ENCODE measurements at places on chromosomes 2 and 18. TPM values are rescaled to one million over a fixed set of nuclear protein-coding genes. Genes with fewer than 3 reads are reported as not detected.
A peak's percentile ranks its signal among the peaks of the same experiment; 100 is the strongest.

DNA sequence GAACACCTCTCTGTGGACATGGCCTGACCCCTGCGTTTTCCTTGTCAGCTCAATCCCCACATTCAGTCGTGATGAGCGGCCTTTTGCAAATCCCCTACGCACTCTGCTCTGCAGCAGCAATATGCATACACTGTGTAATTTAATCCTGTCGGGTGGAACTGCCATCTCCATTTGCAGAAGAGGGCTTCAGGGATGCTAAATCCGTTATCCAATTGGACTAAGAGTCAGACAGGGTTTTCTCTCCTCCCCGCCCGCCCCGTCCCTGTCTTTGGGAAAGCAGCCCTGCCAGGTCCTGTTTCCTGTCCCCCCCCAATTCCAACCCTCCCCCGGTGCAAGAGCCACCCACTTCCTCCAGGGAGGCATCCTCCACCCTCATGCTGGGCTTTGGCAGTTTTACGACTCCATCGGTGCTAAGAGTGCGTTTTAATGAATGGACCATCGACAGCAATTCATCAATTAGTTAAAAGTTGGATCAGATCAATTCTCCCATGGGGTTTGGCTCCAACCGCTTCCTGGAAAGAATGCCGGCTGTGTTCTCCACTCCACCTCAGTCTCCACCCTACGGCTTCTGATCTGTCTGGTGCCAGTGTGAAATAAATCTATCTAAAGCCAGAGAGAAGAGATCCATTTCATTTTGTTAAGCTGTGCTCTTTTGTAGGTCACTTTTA, 53.5 kb upstream of the ASAP2 start:
- no peak for ATAC-seq

The LONRF2 gene
- total RNA-seq: 1.1 TPM

DNA sequence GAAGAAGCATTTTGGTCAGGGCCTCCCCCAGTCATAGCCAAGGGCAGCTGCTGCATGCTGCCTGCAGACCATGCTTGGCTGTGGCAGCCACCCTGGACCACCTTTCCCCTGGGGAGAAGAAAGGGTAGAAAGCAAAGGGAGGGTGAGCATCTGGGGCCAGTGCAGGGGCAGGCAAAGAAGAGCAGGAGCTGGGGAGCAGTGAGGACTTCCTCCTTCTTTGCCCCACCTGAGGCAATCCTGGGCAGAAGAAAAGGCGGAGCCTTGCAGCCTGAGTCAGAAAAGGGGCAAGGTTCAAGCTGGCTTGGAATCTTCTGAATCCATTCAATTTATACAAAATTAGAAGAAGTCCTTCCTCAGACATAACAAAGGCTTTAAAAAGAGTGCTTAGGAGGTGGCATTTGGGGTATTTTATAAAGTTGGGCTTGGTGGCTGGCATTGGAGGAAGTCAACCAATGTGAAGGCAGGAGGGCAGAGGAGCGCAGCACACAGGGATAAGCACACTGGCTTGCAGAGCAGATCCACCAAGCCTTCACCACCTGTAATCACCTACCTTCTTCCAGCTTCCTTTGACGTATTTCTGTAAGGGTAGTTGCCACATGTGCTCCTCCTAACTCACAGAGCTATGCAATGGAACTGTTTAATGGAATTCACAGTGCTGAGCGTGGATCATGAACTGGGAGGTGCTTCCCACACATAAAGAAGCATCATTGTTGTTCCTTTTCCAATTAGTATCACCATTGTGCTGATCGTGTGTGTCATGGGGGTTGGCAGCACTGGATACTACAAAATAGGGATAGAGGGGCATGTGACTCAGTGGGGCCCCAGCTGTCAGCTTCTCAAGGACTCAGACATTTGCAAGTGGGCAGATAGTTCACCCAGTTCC, 154.4 kb upstream of the EPAS1 start:
- no peak for ATAC-seq

The REEP1 gene
- 0.11 TPM for total RNA-seq

- no peak for ATAC-seq
Measured at GRCh38 chr2:96832754-96833507, 10.9 kb downstream of the ANKRD23 start.

- ATAC-seq: no peak
Measured at GRCh38 chr2:76247006-76247405, 536.3 kb upstream of the GCFC2 start.

GRCh38 chr2:140718999-140719398, 1411.8 kb downstream of the LRP1B start:
- no peak for ATAC-seq

DNA sequence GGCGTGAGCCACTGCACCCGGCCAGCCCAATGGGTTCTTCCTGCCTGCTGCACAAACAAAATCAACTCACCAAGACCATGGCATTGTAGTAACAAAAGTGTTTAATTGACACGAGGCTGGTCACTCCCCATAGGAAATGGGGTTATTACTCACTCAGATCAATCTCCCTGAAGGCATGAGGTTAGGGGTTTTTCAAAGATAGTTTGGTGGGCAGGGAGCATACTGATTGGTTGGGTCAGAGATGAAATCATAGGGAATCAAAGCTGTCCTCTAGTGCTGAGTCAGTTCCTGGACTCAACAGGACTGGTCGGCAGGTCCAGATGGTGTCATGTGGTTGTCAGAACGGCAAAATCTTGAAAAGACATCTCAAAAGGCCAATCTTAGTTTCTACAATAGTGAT, 122.1 kb downstream of the TMEM17 start:
- no peak for ATAC-seq

- ATAC-seq: no peak
Measured at GRCh38 chr2:175929850-175930249, 72.2 kb downstream of the LNPK start.

The C2orf15 gene
- total RNA-seq: 1.9 TPM

The L3MBTL4 gene
- total RNA-seq: 0.19 TPM

- no peak for ATAC-seq
Measured at GRCh38 chr18:40897884-40898283, 1057.2 kb upstream of the PIK3C3 start.

- no peak for ATAC-seq
Measured at GRCh38 chr2:103738108-103738507, 976.3 kb downstream of the TMEM182 start.

- no peak for ATAC-seq
Measured at GRCh38 chr2:77018219-77018618, 504.0 kb downstream of the LRRTM4 start.

GRCh38 chr2:231318954-231319353, 76.6 kb upstream of the B3GNT7 start:
- ATAC-seq: no peak

GRCh38 chr18:47323158-47323557, 71.7 kb upstream of the SKOR2 start:
- ATAC-seq: peak; percentile 59

The CDH19 gene
- not detected for total RNA-seq

- peak; percentile 40 for ATAC-seq
Measured at GRCh38 chr18:75210274-75211001, at the start of gene TSHZ1. Gene TSHZ1, plus strand, starts transcription at chr18:75210797. Its CDS starts 1,080 bp downstream, at chr18:75211877.

GRCh38 chr2:85813211-85813981, 59.6 kb downstream of the ATOH8 start:
- ATAC-seq: no peak

DNA sequence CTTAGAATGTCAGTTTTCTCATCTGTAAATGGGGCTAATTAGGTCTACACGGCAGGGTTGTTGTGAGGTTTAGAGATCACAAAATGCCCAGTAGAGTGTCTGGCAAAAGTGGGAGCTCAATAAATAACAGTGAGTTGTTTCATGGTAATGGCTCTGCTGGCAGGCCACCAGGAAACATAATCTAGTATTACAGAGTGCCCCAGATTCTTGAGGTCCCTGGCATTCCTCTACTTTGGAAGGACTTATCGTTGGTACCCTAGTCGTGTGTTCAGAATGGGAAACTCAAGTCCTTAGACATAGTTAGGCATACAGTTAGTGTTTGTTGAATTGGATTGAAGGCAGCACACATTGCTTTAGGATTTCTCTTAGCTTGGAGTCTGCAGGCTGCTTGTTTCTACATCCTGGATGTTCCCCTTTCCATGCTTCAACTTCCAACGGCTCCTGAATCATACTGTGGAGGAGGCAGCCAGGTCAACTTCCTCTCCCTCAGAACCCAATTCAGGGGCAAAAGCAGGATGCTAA, 161.5 kb upstream of the FOSL2 start:
- ATAC-seq: no peak

DNA sequence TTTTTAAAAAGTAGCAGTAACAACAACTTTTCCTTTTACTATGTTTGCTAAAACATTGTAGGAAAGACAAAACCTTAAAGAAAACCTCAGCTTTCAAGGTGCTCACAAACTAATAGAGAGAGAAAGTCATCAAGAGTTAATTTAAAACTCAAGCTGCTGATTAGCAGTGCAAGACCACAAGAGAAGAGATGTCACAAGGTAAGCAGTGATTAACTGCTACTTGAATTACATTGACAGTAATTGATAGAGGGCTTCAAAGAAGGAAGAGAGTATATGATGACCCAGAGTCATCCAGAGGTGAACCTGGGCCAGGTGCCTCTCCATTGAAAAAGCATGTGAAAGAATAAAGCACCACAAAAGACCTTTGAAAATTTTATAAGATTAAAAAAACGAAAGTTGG, 939.6 kb upstream of the CNTNAP5 start:
- ATAC-seq: no peak

- ATAC-seq: no peak
Measured at GRCh38 chr2:191878548-191879279, 31.8 kb upstream of the CAVIN2 start.

DNA sequence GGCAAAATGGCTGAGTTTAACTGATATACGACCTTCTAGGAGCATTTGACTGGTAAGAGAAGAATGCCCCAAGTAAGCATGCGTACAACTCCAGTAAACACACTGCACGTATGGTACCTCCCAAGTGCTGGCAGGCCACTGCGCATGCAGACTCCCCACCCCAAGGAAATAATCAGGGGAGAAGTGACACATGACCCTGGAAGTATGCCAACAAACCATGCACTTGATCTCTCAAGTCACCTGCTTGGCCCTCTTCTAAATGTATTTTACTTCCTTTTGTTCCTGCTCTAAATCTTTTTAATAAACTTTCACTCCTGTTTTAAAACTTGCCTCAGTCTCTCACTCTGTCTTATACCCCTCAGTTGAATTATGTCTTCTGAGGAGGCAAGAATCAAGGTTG, 129.8 kb upstream of the COL5A2 start:
- ATAC-seq: no peak

DNA sequence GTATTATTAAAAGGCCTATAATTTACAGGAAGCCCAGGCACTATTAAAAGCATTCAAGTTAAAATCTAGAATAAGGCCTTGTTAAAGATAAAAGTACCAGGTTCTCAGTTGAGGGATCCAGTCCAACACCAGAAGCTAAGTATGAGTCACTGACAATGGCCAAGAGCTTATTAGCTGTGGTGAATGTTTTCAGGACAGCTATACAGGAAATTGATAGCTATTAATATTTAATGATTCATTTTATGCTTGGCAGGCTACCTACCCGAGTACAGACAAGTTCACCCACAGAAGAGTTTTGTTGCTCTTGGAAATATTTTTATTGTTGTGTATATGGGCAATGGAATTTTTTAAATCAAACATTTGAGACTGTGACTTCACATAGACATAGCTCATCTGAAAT, 729.6 kb upstream of the ZNF804A start:
- no peak for ATAC-seq

The B3GNT7 gene
- not detected for total RNA-seq

The TCF23 gene
- not detected for total RNA-seq

- ATAC-seq: no peak
Measured at GRCh38 chr2:200091126-200091525, 135.7 kb downstream of the MAIP1 start.

- no peak for ATAC-seq
Measured at GRCh38 chr2:159635006-159635789, 18.9 kb upstream of the BAZ2B start.

- no peak for ATAC-seq
Measured at GRCh38 chr2:76391678-76392077, 681.0 kb upstream of the GCFC2 start.

The ABCB11 gene
- not detected for total RNA-seq

- no peak for ATAC-seq
Measured at GRCh38 chr2:151805961-151806360, 22.3 kb downstream of the ARL5A start.

The DNAH6 gene
- 1.6 TPM for total RNA-seq

DNA sequence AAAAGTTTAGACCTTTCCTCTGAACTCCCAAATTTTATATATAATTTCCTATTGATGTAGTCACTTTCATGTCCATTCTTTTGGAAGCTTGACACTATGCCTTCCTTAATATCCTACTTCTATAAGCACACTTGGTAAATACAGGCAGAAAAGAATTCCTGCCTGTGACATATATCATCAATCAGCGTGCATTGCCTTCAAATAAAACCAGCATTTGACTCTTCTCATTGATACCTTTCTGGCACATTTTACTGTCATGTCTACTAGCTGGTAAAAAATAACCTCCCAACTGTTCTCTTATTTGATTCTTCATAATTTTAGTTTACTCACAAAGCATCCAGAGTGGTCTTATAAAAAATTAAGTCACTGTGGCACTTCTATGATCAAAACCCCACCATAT, 693.5 kb downstream of the CBLN2 start:
- ATAC-seq: no peak

GRCh38 chr18:42929857-42930256, 185.6 kb downstream of the RIT2 start:
- no peak for ATAC-seq

DNA sequence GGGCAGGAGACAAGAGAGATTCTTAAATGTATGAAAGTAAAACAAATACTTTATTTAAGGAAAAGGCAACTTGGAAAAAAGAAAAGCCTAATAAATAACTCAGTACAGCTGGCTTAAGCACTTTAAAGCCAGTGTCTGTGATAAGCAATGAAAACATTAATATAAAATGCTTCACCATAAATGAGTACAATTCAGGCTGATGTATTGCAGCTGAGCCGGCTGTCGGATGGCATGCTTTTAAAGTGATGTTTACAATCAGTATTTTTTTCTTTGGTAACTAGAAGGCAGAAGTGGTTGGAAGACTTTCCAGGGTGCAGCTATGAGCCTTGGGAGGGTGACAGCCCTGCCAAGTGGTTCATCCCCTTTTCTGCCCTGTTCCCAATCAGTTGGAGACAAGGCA, 58.7 kb upstream of the CELF4 start:
- ATAC-seq: no peak

- ATAC-seq: no peak
Measured at GRCh38 chr18:42048158-42048557, 93.1 kb downstream of the PIK3C3 start.

The CRYGC gene
- not detected for total RNA-seq

GRCh38 chr2:196380098-196380497, 208.7 kb upstream of the STK17B start:
- no peak for ATAC-seq

The SNORC gene
- 2.0 TPM for total RNA-seq

The GPR35 gene
- total RNA-seq: 4.4 TPM

GRCh38 chr2:47048801-47049480, 106.2 kb downstream of the STPG4 start:
- ATAC-seq: no peak

All from activated T-helper 17 cell treated with anti-CD3 and anti-CD28 coated beads, Interleukin-2, amount 50 U/mL, for 72 hours (primary cell).